Stomach (tissue), 19 donors: ENCODE measurements at places on chromosomes 1 and 21. TPM values are rescaled to one million over a fixed set of nuclear protein-coding genes. Genes with fewer than 3 reads are reported as not detected.

DNA sequence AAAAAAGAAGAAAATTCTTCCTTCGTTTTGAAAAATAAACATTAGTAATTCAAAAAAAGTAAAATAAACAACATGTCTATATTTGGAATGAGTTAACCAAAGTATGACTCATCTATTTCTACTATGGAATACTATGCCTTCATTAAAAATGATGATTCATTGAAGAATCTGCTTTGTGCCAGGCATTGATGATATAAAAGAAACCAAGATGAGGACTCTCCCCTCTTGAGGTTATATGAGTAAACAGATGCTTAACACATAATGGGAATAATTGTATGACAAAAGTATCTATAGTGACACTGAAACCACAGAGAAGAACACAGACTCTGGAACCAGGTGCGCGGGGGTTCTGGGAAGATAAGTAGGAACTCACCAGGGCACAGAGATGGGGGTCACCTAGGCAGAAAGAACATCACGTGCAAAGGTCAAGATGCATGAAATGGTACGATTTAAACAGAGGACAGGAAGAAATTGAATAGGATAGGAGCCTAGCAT, 18.8 kb downstream of the ELF3 start:
- no peak for DNase-seq

The LCE3E gene
- total RNA-seq = not detected

The MIXL1 gene
- not detected for total RNA-seq

The FCGR3A gene
- total RNA-seq = 2.2 TPM

- DNase-seq = no peak
Measured at GRCh38 chr1:10906866-10907519, 105.5 kb upstream of the TARDBP start.

The CATSPERE gene
- 4.6 TPM for total RNA-seq

GRCh38 chr1:40844079-40844478, 18.1 kb downstream of the CITED4 start:
- no peak for DNase-seq

GRCh38 chr1:14141656-14142055, 441.7 kb downstream of the PRDM2 start:
- no peak for DNase-seq

- no peak for DNase-seq
Measured at GRCh38 chr1:34163792-34164731, 968 bp downstream of the CSMD2 start.
